Stimulated activated CD4-positive, alpha-beta T cell treated with anti-CD3 and anti-CD28 coated beads, TNF-alpha, amount 100 ng/mL, for 1 hour (primary cell): ENCODE measurements at places on chromosomes 4 and X.

- no peak for DNase-seq
These were observed 57.8 kb downstream of the AFM start for GRCh38 chr4:73539386-73539785.

DNA sequence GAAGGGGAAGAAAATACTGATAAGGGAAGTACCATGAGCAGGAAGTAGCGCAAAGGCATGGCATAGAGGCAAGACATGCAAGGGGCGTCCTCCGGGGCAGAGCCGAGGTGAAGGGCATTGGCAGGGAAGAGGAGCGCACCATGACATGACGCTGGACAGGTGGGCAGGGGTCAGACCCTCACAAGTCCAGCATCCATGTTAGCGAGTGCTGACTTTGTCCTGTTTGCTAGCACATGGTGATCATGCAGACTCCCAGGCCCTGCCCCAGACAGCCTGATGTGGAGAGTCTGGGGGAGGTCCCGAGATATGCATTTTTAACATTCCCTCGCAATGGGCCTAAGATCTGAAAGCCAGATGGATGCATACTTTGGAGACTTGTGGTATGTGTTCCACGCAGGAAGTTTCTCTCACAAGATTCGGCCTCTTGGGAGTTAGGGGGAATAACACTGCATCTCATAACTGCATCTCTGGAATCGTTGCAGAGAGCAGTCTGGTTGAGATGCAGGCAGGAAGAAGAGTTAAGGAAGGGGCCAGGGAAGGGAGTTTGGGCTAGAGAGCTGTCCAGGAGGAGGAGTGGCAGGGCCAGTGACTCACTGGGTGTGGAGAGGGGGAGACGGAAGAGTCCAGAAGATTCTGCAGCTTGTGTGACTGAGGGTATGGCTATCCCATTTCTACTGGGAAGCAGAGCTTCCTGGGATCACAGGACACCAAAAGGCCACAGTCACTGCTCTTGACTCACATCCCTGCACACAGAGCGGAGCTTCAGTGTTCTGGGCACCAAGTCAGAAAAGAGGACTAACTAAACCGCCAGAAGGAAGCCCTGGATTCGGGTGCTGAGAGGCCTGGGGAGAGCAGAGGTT is 59.7 kb downstream of the FAM184B start:
- no peak for DNase-seq

DNA sequence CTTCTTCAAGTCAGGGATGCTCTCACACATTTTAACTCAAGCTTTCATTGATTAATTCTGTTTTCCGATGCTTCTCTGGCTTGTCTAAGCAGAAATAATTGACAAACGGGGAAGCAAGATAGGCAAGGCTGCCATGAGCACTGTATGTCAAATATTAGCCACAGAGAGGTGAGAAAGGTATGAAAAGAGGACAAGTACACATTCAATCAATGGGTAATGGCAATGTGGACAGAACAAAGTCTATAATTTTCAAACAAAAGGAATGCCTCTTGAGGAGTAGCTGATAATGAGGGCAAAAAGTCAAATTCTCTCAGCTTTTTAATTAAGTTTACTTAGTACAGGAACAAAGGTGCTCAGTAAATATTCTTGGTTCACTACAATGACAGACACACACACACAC is 19.6 kb downstream of the COX7B2 start:
- DNase-seq = no peak

- DNase-seq = no peak
These were observed 315.5 kb upstream of the BOD1L1 start for GRCh38 chr4:13942977-13943376.

DNA sequence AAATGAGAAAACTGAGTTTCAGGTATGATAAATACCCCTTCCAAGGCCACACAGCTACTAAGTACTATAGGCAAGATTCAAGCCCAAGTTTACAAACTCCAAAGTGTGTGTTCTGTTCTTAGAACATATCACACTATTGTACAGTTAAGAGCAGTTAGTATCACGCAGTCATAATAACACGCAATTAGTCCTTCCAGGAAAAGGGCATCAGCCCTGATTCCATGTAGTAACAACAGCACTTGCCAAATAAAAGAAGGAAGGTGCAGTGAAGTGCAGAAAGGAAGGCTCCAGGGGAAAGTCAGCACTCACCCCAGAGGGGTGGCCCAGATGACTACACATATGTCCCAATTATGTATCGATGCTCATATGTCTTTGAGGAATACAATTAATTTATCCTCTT is 4.4 kb downstream of the TASL start:
- DNase-seq = no peak

- no peak for DNase-seq
These were observed 1452.6 kb downstream of the PCDH7 start for GRCh38 chr4:32172761-32173160.

- DNase-seq = no peak
These were observed 1.8 kb downstream of the ACOX3 start for GRCh38 chr4:8438743-8439142.

DNA sequence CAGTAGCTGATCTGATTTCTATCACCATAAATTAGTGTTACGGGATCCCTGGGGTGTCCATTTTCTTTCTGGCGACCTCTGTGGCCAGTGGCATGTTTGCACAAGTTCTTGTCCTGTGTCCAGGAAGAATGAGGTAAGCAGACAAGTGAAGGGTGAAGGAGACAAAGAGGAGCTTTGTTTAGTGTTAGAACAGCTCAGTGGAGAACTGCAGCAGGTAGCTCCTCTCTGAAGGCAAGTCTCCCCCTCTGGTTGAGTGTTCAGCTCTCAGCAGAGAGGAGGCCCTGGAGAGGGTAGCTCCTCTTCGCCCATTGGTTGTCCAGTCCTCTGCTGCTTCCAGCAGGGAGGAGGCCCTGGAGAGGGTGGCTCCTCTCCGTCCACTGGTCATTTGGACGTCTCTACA is 47.2 kb downstream of the DMP1 start:
- DNase-seq = no peak

- DNase-seq = no peak
These were observed 917.9 kb downstream of the RAPGEF2 start for GRCh38 chr4:160020804-160021203.

DNA sequence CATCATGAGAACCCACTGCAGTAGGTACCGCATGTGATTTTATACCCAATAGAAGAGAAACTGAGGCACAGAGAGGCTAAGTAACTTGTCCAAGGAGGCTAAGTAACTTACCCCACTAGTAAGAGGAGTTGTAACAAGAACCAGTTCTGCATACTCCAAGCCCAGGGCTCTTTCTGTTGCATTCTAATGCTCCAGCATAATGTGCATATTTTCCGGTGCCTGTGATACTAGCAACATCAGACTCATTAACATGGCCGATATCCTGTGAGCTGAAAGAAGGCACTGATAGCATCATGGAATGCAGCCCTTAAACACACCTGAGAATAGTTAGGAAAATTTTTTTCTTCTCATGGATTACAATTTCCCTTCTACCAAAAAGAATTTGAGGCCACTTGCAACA is 39.7 kb upstream of the KLF3 start:
- DNase-seq = no peak

- DNase-seq = no peak
These were observed 1118.3 kb downstream of the C4orf33 start for GRCh38 chr4:130214268-130214667.

GRCh38 chr4:160009656-160010493 is 907.0 kb downstream of the RAPGEF2 start:
- no peak for DNase-seq

GRCh38 chr4:42466273-42466844 is 69.1 kb downstream of the SHISA3 start:
- no peak for DNase-seq

DNA sequence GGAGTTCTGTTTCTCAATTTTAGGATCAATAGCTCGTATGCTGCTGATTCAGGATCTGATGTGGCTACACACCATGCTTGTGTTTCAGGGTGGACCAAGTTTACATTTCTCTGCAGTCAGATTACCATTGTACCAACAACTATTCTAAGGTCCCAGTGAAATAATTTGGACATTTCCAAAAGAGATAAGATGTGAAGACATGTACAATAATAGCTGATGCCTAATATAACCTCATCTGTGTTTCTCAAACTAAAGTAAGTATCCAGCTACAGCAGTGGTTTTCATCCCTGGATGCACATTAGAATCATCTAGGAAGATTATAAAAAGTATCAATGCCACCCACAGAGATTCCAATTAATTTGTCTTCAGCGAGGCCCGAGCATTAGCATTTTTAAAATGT is 209.7 kb downstream of the ANTXR2 start:
- no peak for DNase-seq

- DNase-seq = no peak
These were observed 26.2 kb downstream of the MAGEA9 start for GRCh38 chrX:149807747-149808458.

- no peak for DNase-seq
These were observed 105.7 kb downstream of the PSAPL1 start for GRCh38 chr4:7328913-7329638.

DNA sequence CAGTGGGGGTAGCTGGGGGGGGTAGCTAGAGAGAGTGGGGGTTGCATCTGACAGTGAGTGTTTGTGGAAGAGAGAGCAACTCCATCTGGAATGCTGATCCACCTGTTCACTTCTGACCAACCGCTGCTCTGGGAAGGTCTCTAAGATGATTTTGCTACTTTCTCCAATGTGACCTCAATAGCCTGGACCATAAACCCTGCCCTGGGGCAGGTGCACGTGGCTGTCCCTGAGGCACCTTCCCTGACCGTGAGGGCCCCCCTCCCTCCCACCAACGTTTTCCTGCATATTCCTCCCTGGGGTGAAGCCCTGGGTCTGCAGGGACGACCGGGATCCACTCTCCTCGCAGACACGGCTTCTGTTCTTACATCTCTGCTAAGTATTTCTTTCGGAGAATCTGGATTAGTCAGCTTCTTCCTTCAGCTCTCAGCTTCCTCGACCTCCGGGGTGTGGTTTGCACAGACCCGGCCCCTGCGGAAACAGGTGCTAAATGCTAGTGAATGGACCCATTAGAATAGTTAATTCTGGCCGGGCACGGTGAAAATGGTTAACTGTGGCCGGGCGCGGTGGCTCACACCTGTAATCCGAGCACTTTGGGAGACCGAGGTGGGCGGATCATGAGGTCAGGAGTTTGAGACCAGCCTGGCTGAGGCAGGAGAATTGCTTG is 21.4 kb upstream of the PLCXD1 start:
- no peak for DNase-seq

DNA sequence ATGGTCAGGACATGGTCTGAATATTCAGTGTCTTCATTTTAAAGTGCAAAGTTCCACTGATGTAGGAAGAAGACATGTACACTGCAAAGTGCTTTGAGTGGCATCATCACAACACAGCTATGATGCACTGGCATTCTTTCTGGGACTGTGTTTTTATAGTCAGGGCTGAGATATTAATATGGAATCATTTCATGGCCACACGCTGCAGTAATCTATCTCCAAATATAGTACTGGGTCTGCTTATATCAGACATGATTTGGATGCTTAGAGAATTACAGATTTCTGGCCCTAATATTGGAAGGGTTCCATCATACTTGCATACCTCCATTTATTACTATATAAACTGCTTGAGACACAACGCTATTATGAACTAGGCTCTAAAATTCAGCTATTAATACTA is 1170.9 kb downstream of the NLGN4X start:
- DNase-seq = no peak

GRCh38 chrX:97096385-97096784 is 212.7 kb downstream of the RPA4 start:
- no peak for DNase-seq

DNA sequence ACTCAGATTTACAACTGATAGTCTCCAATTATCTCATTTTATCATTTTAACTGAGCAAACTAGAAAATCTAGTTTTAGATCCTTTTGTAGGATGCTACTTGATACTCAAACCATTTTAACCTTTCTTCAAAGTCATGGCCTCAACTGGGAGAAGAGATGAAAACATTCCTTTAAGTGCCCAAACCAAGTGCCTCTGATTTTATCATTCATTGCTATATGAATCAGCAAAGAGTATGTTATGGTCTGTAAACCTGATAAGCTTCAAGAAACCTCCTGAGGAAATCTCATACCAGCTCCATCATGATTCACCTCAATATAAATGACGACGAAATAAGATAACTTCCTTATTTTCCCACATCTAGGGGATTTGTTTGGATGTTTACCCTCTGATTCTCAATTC is 119.9 kb downstream of the FAM13A start:
- no peak for DNase-seq

DNA sequence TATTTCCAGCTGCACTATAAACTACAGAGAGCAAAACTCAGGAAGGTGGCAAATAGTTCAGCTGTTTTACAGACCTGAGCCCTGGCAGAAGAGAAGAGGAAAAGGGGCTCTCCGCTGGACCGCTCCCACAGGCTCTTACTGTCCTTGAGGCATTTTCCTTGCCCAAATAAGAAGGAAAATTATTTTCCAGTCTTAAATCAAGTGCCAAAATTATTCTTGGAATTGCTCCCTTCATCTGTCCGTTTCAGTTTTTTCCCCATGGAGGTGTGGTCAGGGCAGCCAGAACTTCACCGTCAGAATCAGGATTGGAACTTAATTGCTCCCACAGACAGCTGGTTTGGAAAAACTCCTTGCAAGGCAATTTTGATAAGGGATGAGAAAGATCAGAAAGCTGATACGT is 35.2 kb upstream of the SPINK2 start:
- no peak for DNase-seq

DNA sequence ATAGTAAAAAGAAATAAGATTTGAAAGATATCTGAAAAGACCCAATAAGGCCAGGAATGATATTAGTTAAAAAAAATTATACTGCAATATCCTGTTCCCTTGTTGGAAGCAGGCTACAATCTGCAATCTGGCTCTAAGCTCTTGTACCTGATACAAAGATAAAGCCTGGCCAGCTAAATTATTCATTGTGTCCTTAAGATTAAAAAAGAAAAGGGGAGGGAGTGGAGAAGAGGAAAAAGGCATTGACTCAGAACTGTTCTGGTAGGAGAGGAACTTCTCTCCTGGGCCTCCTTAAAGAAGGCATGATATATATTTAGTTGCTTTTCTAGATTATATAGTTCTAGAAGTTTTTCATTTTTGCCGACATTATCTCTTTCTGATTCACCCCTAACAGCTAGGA is 46.7 kb downstream of the IRF2 start:
- no peak for DNase-seq

GRCh38 chr4:81412946-81413495 is 58.7 kb downstream of the RASGEF1B start:
- no peak for DNase-seq

GRCh38 chr4:119510395-119511149 is 118.0 kb downstream of the PDE5A start:
- no peak for DNase-seq

GRCh38 chr4:183264614-183265013 is 55.5 kb downstream of the CLDN22 start:
- DNase-seq = no peak

GRCh38 chr4:1041936-1042330 is 30.5 kb downstream of the FGFRL1 start:
- no peak for DNase-seq

DNA sequence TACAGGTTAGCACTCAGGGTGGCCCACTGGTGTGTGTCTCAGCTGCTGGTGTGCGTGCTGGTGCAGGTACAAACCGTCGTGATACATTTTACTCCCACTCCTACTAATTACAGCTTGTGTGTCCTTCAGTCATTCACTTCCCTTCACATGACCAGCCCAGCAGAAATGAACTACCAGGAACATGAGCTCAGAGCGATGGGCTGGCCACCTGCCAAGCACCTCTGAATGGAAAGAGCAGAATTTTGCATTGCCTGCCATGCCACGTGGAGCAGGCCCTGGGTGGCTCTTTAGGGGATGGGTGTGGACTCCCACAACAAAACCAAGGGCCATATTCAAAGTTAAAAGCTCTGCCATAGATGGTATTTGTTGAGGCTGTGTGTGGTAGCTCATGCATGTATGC is 58.9 kb upstream of the PGM2 start:
- no peak for DNase-seq

GRCh38 chr4:140743194-140743931 is 12.8 kb downstream of the TBC1D9 start:
- no peak for DNase-seq

- no peak for DNase-seq
These were observed 9.8 kb upstream of the PCDH18 start for GRCh38 chr4:137541876-137542646.
